ENCODE measurements at places on chromosomes 2 and 18.

GRCh38 chr18:31773774-31774476 lies 13.2 kb upstream of the SLC25A52 start:
- no peak for DNase-seq

DNA sequence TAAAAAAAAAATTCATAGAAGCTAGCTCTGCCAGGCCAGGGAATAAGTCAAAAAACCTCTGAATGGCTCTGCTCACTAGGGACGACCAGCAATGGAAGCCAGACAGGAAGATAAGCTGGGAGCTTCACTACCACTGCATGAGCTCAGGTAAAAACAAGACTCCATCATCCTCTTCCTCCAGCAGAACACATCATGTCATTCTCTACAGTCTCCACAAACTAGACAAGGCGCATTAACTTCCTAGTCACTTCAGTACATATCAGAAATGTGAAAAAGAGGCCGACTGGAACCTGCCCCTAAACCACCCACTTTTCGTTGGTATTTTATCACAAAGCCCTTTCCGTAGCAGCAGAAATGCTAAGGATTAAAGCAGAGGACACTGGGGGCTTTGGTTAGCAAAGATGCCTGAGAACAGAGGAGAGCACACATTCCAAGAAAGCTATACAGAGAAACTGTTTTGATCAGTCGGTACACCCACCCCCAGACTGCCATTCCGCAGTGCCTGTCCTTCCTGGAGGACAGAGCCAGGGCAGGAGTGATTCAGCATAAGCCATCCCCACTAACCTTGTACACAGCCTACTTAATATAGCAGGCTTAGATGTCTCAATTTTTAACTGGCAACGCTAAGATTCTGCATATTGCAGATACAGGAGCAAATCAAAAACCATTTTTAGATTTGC lies 53.4 kb downstream of the AAK1 start:
- no peak for DNase-seq

GRCh38 chr18:62044490-62045000 lies 142.3 kb downstream of the PIGN start:
- DNase-seq: no peak

GRCh38 chr2:5668682-5669250 lies 23.4 kb upstream of the SOX11 start:
- DNase-seq: no peak

DNA sequence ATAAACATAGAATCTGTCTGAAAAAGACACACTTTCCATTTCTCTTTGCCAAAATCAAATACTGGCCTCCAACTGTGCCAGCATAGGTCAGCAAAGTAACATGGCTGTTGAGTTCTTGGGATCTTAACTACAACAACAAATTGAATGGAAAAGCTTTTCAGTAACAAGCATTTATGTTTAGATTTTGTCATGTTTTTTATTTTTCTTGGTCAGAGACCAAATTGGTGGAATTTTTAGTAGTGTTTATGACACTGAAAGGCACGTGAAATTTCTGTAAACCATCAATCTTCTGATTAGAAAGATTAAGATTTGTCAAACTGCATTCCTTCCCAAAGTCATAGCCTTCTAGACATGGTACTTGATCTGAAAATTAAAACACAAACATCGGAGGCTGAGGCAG lies 77.6 kb downstream of the PDE1A start:
- DNase-seq: no peak

- DNase-seq: no peak
These were observed 114.1 kb upstream of the OTOS start for GRCh38 chr2:240254337-240255164.

GRCh38 chr2:179243046-179243445 lies 21.6 kb downstream of the SESTD1 start:
- no peak for DNase-seq

GRCh38 chr2:119950966-119951365 lies 61.9 kb upstream of the EPB41L5 start:
- no peak for DNase-seq

DNA sequence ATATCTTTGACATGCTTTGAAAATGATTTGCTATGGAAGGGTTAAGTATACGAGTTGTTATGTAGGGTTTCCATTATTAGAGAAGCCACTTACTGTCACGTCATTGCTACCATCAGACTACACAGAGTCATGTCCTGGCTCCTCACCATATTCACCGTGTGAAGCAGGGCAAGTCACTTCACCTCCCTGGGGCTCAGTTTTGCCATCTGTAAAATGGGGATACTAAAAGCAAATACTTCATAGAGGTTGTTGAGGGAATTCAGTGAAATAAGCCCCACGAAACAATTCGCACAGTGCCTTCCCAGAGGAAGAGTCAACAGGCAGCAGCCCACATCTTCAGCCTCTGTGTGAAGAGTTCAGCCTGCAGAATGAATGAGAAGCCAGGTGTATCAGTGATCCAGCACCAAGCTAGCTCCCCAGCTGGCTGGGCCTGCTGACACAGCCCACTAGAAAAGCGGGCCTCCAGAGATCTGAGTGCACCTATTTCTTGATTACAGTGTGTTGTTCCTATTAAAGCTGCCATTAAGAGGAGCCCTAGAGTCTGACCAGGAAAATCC lies 3.4 kb downstream of the DIPK1C start:
- DNase-seq: no peak

GRCh38 chr2:215728504-215729065 lies 284.8 kb downstream of the MREG start:
- DNase-seq: peak; percentile 5

- DNase-seq: no peak
These were observed 13.2 kb upstream of the LRRFIP1 start for GRCh38 chr2:237614151-237614720.

DNA sequence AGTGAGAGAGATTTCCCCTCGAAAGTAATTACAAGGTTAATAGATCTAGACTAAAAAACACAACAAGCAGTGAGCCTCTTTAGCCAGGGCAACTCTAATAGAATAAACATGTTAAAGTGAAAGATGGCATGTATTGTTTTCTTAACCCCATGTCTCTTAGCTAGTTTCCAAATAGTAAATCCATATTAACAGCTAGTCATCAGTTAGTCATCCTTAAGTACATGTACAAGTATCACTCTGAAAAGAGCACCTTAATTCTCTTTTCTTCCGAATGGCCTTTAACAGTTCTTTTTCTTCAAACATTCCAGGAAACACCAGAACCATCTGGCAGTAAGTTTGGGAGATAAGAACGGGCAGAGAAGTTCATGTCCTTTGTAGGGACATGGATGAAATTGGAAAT lies 1480.0 kb downstream of the LRP1B start:
- DNase-seq: no peak

DNA sequence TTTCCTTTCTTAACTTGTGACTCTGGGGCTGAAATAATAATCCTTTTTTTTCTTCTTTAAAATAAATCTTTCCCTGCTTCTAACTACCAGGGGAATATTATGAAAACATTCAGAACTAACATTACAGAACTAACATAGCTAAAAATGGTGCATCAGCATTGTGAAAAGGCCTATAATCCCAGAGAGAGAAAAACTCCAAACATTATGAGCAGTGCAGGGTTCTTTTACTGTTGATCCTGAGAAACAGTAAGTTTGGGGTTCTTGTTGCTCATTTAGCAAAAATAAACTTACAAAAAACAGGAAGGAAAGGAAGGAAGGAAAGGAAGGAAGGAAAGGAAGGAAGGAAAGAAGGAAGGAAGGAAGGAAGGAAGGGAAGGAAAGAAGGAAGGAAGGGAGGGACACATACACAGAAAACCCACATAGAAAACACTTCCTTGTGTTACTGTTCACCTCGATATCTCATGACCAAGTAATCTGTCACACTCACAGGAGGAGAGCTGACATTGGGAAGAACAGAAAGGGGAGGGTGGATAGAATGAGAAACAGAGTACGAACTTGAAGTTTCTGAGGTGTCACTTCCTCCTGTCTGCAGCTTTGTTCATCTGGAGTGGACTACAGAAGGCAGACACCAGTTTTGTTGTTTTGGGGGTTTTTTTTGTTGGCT lies 18.4 kb upstream of the PIK3C3 start:
- no peak for DNase-seq

GRCh38 chr2:31874071-31874470 lies 136.7 kb downstream of the MEMO1 start:
- no peak for DNase-seq

GRCh38 chr18:6482198-6482977 lies 67.7 kb upstream of the L3MBTL4 start:
- no peak for DNase-seq

- no peak for DNase-seq
These were observed 207.3 kb upstream of the APCDD1 start for GRCh38 chr18:10247021-10247741.

GRCh38 chr18:45715212-45715780 lies 8.7 kb upstream of the SLC14A1 start:
- no peak for DNase-seq

DNA sequence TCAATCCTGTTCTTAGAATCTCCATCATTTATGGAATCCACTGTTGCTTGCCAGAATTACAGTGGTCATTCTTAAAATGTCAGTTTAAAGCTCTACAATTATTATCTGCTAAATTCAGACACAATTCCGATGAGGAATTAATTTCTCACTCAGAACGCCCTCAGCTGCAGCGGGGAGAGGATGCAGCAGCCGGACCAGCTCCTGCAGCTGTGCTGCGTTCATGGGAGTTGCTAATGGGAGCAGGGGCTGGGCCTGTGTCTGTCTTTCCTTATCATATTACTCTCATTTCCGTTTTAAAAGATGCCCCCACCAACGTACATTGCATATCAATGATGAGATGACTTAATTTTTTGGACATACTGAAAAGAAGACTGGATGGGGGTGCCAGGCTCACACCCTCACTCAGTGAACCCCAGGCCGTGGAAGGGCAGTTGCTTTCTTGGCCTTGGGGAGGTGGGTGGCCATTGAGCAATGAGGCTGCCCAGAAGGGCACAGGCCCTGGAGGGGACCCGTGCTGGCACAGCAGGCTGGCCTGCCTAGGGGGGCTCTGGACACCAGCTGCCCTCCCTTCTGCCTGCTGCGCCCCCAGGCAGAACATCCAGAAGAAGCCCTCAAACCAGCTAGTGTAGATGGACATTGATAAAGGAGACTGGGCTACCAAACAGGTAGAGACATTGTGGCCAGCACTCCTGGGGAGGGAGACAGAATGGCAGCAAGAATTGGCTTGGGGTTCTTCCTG lies 503.6 kb upstream of the MYT1L start:
- no peak for DNase-seq

- peak; percentile 55 for DNase-seq
These were observed 1616.3 kb upstream of the ACVR2A start for GRCh38 chr2:146228466-146229058.

GRCh38 chr2:164510895-164511294 lies 110.4 kb downstream of the GRB14 start:
- no peak for DNase-seq

GRCh38 chr18:35641916-35642315 lies 60.4 kb downstream of the GALNT1 start:
- no peak for DNase-seq

GRCh38 chr2:105380432-105381100 lies 18.3 kb downstream of the FHL2 start:
- no peak for DNase-seq

GRCh38 chr2:133504566-133505505 lies 63.4 kb downstream of the NCKAP5 start:
- no peak for DNase-seq

DNA sequence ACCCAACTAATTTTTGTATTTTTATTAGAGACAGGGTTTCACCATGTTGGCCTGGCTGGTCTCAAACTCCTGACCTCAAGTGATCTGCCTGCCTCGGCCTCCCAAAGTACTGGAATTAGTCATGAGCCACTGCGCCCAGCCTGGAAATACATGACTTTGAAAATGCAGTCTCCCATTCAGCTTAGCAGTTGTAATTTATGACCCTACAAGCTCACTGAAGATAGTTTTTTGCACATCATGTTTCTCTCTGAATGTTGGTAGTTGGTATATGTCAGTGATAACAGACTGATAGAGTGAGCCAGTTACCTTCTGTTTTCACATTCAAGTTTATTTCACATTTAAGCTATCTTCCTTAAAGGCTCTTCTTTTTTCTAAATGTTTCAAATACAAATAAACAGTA lies 7.1 kb downstream of the WDR7 start:
- DNase-seq: no peak
